ENCODE measurements at places on chromosomes 4 and X.

GRCh38 chrX:122184791-122185190, 999.3 kb upstream of the GRIA3 start:
- DNase-seq: no peak

- no peak for DNase-seq
Measured at GRCh38 chr4:38752372-38752940, 30.3 kb downstream of the TLR10 start.

DNA sequence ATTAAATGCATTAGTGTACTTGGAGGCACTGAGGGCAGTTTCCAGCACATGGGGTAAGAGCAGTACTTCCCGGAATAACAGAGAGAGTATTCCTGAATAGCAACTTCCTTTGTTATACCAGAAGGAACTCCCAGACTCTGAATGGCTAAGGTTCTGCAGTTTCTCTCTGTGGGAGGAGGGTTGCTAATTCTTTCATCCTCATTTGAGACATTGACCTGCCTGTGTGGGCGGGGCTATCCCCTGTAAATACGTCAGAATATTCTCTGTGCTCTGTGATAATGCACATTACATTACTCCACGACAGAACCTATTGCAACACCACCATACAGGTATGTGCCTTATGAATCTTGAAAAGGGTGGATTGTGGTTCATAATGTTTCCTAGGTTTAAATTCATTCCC, 52.7 kb downstream of the SPINK2 start:
- no peak for DNase-seq

DNA sequence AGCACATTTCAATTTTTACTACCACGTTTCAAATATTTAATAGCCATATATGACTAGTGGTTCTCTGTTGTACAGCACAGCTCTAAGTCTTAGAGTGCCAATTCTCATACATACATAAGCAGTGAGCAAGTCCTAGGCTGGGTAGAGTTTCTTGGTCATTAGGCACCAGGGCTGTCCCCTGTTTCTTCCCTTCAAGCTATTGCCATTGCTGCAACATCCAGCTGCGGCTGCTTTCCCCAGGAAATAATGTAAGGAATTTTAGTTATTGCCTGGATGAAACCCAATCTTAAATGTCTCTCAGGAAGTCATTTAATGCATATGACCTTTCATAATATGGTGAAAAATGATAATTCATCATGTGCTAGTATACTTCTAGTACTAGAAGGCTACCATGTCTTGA, 74.1 kb upstream of the PPP3CA start:
- DNase-seq: no peak

DNA sequence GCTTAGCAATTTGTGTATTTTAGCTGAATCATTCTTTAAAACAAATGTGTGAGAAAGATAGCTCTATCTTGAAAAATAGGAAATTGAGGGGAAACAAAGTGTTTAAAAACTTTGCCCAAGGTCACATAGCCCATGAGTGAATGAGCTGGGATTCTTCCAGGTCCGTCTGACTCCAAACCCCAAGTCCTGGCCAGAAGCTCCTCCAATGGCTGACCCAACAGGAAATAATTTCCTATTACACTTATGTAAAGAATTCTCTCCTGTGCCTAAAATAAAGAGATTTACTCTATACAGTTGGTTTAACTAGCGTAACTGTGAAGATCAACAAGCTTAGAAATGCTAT, 287.6 kb downstream of the ARHGAP24 start:
- no peak for DNase-seq

DNA sequence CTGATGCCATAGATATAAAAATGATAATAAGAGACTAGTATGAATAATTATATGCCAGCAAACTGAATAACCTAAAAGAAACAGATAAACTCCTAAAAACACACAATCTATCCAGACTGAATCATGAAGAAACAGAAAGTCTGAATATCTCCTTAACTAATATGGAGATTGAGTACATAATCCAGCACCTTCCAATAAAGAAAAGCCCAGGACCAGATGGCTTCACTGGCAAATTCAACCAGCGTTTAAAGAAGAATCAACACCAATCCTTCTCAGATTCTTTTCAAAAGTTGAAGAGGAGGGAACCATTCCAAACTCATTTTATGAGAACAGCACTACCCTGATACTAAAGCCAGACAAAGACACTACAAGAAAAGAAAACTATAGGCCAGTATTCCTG, 26.5 kb upstream of the RNF212 start:
- no peak for DNase-seq

Measured in Calu3 (cell line).